HCEC 1CT (cell line): ENCODE measurements at places on chromosomes 11 and 22.

DNA sequence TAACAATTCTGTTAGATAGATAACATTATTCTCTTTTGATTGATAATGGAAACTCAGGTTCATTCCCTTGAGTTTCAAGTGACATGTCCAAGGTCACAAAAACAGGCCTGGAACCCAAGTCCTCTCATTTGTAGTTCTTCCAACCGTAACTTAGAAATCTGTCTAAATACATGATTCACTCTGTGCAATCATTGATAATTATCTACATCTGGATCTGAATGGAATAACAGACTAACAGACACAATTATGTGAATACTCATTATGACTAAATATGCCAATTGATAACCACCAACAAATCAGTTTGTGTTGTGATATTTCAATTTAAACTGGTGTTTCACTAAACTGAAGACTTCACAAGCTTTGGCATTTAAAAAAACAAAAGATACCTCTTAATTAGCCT, 71.0 kb downstream of the RBFOX2 start:
- no peak for DNase-seq

DNA sequence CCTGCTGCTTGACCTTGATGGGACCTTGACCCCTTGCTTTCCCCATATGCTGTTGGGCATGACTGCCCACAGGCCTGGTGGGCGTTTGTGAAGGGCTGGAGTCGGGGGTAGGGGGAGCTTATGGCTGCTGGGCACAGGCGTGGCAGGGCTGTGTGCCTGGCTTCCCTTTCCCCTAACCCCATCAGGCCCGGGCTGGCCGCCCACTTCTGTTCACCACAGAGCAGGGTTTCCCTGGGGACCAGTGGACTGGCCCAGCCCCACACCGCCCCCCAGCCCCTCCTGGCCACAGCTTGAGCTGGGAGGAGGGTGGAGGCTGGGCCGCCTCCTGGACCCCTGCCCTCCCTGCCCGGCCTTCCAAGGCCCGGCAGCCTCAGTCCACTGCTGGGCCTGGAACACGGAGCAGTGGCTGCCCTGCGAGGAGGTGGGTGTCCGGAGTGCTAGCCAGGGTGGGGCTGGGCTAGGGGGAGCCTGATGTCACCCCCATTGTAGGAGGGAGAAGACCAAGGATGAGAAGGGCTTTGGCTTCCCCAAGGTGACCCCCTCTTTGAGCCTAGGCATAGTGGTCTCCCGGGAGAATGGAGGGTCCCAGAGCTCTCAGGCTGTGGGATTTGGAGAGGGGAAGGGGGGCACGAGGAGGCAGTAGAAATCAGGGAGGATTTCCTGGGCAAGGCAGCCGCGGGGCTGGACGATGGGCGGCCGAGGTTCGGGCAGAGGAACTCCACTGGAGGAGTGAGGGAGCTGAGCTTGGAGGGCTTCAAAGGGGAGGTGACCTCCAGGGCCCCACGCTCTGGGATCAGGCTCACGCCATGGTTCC, at the start of gene AIFM3:
TSS of gene AIFM3 (plus strand) at position 373 of the 814 bp plus-strand sequence. CDS start 690 bp downstream, outside the sequence.
- DNase-seq, result no peak

DNA sequence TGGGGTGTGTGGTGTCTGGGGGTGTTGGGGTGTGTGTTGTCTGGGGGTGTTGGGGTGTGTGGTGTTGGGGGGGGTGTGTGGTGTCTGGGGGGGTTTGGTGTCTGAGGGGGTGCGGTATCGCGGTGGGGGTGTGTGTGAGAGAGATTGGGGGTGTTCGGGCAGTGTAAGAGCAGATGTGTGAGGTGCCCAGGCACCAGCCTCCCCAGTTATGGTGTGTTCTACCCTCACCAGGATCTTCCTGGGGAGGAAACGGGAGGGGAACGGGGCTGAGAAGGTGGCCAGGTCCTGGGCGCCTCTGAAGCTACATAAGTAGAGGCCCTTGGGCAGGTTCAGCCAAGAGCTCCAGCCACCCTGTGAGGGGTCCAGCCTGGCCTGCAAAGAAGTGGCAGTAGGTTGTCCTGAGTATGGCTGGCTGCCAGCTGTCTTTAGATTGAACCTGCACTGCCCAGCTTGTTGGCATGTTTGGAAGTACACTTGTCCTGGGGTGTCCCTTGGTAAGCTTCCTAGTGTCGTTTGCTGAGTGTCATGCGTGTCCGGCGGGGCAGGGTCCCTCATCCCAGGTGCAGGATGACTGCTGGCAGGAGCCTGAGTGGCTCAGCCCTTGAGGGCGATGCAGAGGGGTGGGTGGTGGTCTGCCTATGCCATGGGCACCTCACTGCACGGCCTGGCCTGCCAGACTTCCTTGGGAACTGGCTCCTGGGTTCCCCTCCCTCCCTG, 6.5 kb upstream of the TRMT2A start:
- DNase-seq, result no peak

GRCh38 chr11:130418210-130418609, 10.2 kb downstream of the ADAMTS8 start:
- no peak for DNase-seq

DNA sequence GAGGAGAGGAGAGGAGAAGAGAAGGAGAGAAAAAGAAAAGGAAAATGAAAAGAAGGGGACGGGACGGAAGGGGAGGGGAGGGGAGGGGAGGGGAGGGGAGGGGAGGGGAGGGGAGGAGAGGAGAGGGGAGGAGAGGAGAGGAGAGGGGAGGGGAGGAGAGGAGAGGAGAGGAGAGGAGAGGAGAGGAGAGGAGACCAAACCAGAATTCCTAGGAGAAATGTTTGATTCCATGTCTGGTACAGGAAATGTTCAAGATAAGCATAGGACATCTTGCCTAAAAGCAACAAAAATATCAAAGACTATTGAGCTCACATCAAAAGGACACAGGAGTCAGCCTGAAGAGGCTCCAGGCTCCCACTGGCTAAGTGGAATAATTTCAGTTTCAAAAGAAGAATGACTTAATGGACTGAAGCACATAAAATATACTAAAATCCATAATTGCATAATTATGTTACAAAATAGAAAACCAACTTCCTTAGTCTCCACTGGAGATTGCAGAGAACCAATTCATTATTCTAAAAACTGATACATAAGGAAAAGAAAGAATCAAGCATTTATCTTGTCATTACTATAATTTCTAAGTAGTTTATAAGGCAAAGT, 101.1 kb upstream of the APOA1 start:
- DNase-seq, result no peak

DNA sequence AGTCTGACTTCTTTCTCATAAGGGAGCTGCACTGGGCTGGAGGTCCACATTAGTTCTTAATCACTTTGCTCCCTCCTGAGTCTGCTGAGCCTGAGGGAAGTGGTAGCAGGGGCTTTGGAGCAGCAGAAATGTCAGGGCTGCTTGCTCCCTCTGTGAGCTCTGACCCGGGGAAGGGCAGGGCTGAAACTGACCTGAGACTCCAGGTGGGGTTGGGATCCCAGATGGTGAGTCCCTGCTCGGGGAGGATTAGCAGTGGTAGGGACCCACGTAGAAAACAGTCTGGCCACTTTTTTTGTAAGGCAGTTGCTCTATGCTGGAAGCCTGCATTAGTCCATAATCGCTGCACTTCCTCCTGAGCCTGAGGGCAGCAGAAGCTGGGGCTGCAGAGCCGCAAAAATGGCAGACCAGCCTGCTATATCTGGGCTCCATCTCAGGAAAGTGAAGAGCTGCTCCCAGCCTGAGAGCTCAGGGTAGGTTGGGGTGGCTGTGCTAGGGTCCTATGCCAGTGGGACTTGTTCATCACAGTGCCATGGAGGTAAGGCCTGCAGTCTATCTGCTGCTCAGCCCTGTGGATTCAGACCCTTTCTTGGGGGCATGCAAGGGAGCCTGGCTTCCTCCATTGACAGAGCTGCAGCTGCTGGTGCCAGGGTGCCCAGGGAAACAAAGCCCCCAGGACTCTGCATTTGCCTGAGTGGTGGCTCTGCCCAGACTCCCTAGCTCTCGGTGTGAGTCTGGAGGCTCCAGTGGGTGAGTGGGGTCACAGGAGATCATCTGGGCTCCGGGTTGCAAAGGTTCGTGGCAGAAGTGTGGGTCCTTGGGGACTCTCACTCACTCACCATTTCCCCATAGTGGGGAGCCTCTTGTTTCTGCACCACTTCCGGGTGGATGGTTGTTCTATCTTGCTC, 854.3 kb downstream of the LUZP2 start:
- DNase-seq, result no peak

DNA sequence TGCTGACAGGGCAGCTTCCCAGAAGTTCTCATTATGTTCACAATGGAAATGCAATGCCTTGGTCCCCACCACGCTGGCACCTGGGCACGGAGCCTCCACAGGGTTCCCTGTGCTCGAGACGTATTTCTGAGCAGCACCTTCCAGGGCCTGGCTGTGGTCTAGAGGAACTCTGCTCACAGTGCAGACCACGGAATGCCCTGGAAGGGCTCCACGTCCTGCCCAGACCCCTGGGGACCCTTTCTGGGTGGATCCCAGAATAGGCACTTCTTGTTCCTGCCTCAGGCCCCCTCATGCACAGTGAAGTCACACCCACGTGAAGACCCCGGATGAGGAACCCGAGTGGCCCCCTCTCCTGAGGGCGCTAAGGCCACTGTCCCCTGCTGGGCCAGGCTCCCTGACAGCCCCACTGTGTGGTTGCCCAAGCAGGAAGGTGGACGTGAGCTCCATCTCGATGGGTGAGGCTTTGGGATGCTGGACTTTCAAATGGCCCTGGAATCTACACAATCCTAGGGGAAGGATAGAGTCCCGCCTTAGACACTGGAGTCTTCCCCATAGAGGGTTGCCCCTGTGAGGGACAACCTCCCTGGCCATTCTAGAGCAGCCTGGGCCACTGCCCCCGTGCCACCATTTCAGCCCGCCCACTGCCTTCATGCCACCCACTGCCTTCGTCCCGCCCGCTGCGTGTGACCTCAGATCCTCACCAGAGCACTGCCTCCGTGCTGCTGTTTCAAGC, 1106.8 kb downstream of the BRD1 start:
- no peak for DNase-seq

DNA sequence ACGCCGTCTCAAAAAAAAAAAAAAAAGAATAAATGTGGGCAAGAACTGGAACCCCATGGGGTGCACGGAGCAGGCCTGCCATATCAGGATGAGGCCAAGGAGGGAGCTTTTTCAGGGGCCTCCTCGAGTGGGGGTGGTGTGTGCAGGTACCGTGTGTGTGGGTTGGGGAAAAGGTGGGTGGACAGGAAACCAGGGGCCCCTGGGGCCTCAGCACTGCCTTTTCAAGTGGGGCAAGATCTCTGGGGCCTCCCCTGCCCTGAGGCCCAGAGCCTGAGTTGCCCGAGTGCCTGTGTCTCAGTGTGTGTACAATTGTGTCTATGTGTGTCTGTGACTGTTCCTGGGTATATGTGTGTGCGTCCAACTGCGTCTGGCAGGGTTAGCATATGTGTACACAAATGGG, 23.8 kb downstream of the TEF start:
- DNase-seq, result no peak

DNA sequence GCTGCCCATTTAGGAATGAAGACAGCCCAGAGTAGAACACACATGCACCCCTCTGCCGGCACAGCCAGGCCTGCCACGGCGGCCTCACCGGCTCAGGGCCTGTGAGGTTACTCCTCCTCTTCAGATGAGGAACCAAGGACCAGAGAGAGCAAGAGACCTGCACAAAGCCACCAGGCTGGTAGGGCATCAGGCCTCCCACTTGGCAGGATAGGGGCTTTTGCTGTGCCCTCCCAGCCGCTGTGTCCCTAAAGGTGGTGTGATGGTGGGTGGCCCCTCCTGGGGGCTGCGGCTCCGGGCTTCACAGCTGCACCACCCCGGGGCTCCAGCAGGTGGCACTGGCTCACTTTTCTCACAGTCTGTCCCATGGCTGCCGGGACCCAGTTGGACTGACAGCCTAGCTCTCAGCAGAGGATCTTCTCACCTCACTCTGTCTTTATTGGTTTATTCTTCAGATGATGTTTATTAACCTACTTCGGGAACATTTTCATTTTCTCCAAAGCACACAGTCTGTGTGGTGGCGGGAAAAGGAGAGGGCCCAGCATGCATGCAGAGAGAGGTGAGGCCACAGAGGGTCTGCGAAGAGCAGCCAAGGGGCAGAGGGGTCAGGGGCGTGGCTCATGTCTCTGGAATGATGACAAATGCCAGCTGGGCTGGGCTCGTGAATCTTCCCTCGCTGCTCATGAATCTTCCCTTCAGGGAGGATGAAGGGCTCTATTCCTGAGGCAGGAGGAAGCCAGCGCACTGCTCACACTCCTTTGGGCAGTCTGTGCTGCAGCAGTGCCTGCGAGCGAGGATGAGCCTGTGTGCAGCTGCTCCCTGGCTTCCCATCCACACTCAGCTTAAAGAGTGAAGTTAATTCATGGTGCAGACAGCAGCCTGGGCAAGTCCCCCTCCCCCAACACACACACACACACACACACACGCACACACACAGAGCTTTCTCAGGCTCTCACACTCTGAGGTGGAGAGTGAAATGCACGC, 101.1 kb upstream of the PITPNB start:
- peak; percentile 56 for DNase-seq

DNA sequence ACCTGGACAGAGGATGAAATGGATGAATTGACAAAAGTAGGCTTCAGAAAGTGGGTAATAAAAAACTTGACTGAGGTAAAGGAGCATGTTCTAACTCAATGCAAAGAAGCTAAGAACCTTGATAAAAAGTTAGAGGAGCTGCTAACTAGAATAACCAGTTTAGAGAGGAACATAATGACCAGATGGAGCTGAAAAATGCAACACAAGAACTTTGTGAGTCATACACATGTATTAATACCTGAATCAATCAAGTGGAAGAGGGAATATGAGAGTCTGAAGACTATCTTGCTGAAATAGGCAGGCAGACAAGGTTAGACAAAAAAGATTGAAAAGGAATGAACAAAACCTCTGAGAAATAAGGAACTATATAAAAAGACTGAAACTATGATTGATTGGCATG, 47.9 kb upstream of the SLC22A9 start:
- no peak for DNase-seq

DNA sequence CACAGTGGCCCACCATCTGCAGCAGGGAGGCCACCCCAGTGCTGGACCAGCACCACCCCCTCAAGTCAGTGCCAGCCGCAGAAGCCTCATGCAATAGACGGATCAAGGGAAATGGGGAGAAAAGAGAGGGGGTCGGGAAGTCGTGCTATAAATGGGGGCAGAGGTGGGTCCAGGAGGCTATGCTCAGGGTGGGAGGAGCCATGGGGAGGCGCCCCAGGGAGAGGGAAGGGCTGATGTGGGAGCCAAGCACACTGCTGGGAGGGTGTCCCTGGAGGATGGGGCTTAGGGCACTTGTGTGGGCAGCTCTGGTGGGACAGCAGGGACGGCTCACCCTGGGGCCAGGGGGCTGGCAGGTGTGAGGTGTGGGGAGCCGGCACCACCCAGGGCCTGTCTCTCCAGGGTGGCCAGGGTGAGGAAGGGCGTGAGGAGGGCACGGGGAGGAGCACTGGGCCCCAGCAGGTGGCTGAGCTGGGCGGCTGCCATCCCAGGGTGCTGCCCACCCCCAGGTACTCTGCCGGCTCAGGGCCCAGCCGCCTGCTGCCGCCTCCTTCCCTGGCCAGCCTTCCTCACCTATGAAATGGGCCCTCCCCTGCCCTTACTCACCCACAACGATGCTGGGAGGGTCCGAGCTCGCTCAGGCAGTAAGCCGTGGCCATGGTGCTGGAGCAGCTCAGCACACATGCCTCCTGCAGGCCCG, 18.0 kb downstream of the PHLDA2 start:
- no peak for DNase-seq
